Stimulated activated CD4-positive, alpha-beta T cell treated with anti-CD3 and anti-CD28 coated beads, Interleukin-15, amount 100 ng/mL, for 1 hour (primary cell): ENCODE measurements at places on chromosomes 2 and 18.

- no peak for DNase-seq
These were observed 12.8 kb downstream of the TFPI start for GRCh38 chr2:187541086-187542085.

GRCh38 chr18:34809451-34810072, 99.5 kb downstream of the DTNA start:
- DNase-seq: no peak

GRCh38 chr2:226799976-226800940, 638 bp upstream of the IRS1 start:
- DNase-seq: no peak

DNA sequence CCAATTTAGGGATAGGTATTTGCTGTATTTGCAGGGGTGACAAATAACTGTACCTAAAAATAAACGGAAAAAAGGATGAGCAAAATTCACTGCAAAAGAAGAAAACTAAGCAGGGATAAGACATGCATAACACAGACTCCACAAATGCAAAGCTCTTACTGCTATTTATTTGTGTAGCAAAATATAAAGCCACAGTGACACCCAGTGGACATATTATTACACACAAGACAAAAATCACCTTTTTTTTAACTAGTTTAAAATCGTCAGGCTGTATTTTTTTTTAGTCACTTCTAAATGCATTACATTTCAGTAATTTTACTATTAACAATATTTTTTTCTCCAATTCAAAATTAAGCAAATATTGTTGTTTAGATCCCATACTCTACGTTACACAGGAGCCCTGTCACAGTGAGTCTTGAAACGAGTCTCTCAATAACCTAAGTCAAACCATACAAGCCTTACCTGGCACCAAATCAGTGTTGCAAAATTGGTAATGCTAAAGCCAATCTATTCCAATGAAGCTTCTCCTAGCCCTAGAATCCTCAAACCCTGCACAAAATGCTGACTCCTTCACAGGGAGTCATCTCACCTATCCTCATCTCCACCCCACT, 23.7 kb downstream of the METTL4 start:
- DNase-seq: no peak

GRCh38 chr2:58862244-58862643, 621.1 kb upstream of the FANCL start:
- DNase-seq: no peak

DNA sequence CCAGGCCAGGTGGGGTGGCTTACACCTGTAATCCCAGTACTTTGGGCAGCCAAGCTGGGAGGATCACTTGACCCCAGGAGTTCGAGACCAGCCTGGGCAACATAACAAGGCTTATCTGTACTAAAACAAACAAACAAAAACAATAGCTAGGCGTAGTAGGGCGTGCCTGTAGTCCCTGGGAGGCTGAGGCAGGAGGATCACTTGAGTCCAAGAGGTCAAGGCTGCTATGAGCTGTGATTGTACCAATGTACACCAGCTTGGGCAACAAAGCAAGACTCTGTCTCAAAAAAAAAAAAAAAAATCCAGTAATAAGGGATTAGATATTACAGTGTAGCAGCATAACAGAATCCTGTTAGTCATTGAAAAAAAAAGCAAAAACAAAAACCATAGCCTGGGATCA, 223.2 kb upstream of the FOSL2 start:
- no peak for DNase-seq

GRCh38 chr2:216792222-216793021, 67.4 kb downstream of the TNP1 start:
- no peak for DNase-seq

GRCh38 chr18:40250236-40250635, 1704.8 kb upstream of the PIK3C3 start:
- DNase-seq: no peak
